ENCODE measurements at places on chromosomes 12 and 14. TPM values are rescaled to one million over a fixed set of nuclear protein-coding genes. Genes with fewer than 3 reads are reported as not detected.

Gene TAS2R10
- 0.82 TPM for total RNA-seq

Gene FBLN5
- 99.0 TPM for total RNA-seq

Gene KITLG
- 125 TPM for total RNA-seq

Gene RDH12
- 0.22 TPM for total RNA-seq

Gene GPRC5D
- 0.25 TPM for total RNA-seq

Gene APOF
- total RNA-seq = not detected

Gene CFAP54
- 6.6 TPM for total RNA-seq

Gene RPGRIP1
- total RNA-seq = 0.47 TPM

Gene EXD2
- 24.5 TPM for total RNA-seq

Gene RAB2B
- total RNA-seq = 22.7 TPM

Gene COQ5
- 26.5 TPM for total RNA-seq

Gene DEGS2
- 28.7 TPM for total RNA-seq

Gene ACSM4
- not detected for total RNA-seq

Gene JAG2
- 26.1 TPM for total RNA-seq

Gene SLC2A13
- 18.6 TPM for total RNA-seq

Gene LRRC10
- total RNA-seq = not detected

Gene TAOK3
- 36.1 TPM for total RNA-seq

Gene DNAJC22
- 16.2 TPM for total RNA-seq

Gene TTC6
- total RNA-seq = not detected

Gene MBIP
- 28.8 TPM for total RNA-seq

Gene KRT72
- not detected for total RNA-seq

Gene TMTC1
- total RNA-seq = 58.8 TPM
